Stimulated activated CD8-positive, alpha-beta memory T cell treated with anti-CD3 and anti-CD28 coated beads, Interleukin-12 subunit alpha, Interleukin-12 subunit beta, amount 100 ng/mL, for 4 hours (primary cell): ENCODE measurements at places on chromosomes 1 and 21.
A peak's percentile ranks its signal among the peaks of the same experiment; 100 is the strongest.

DNA sequence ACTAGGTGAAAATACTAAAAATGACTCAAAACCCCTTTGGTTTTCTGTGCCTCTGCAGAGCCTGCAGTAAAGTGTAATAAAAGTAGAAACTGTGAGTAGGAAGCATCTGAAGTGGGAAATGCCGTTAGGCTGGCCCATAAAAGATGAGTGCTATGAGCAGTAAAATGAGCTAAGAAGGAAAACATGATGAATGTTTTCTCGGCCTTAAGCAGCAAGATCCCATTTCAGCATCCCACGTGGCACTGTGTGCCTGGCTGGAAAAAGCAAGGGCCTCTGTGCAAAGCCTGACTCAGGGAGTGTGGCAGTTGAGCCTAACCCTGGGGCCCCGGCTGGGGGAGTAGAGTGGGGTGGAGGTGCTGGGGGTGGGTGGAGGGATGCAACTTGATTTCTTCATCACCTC lies 109.5 kb downstream of the TBX15 start:
- DNase-seq, result no peak

DNA sequence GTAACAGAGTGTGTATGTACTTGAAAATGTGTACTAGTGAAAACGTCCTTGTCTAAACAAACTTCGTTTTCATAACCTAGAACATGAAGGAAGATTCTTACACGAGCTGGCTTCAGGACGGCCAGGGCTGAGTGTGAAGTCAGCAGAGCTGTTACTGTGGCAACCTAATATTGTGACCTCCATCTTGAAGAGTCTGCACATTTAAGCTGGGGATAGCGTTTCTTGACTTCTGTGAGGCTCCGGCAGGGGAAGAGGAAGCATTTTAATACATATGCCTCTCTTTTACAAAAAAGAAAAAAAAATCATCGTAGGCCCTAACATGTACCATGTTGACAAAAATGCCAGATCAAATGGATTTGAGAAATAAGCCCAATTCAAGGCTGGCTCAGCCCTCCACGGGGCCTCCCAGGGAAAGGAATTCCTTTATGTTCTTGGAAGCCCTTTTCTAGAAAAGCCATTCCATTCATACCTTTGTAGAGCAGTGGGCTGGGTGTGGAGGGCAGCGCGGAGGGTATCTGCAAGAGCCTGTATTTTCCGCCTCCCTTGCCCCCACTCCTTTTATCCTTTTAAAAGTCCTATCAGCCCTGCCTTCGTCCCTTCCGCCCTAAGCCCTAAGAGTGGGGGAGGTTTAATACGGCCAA lies 51.1 kb downstream of the SIM2 start:
- no peak for DNase-seq

- DNase-seq, result no peak
These were observed 17.3 kb downstream of the RIMS3 start for GRCh38 chr1:40648200-40648599.

DNA sequence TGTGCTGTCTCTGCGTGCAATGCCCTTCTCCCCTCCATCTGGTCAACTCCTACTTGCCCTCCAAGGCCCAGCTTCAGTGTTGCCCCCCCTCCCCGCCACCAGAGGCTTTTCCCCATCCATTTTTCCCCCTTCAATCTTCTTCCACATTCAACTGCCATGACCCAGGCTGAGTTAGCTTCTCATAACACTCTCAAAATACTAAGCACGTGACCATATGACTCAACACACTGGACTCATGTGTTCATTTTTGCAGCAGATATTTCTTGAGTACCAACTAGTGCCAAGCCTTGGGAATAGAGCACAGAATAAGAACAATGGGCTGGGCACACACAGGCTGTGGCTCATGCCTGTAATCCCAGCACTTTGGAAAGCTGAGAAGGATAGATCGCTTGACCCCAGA lies 132.1 kb downstream of the IGSF21 start:
- DNase-seq, result no peak

DNA sequence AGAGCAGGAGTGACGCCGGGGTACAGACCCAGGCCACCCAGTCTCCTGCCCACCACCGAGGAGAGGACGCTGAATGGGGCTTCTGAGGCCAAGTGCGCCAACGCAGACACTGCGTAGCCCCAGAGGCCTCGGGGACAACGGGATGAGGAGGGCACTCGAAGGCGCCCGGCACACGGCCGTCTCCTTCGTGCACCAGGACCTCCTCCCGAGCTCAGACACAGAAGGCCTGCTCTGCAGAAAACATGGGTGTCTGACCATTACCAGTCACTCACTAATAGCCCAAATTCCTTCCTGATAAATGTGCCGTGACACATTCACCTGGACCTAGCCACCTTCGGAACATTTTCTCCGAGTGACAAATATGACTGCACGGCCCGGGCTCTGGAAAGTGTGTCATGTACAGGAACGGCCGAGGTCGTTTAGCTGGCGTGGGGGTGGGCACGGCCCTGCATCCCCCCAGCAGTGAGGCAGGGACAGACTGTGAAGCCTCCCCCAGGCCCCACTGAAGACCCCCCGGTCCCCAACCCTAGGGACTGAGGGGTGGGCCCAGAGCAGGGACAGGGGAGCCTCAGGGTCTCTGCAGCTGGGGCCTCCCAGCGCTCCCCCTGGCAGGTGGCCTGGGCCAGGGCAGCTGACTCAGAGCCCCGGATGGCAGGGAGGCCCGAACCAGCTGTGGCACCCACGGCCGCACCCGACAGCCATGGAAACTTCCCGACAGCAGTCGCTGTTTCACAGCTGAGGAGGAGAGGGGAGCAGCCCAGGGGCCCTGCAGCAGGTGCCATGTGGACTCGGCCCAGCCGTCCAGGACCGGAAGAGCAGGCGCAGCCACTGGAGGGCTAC lies 16.7 kb upstream of the COL6A2 start:
- DNase-seq, result no peak

DNA sequence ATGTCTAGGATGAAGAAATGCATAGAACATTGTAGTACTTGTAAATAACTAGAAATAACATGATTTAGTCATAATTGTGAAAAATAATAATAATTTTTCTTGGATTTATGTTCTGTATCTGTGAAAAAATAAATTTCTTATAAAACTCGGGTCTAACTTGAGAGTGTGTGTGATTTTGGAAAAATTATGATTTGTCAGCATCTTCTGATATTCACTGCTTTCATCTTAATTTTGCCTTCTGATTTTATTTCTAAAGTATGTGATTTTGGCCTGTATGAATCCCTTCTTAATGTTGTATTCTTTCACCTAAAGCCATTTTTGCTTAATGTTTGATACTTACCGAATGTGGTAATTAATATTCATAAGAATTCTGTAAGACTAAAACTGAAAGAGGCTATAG lies 14.3 kb downstream of the IFI44 start:
- DNase-seq, result no peak

DNA sequence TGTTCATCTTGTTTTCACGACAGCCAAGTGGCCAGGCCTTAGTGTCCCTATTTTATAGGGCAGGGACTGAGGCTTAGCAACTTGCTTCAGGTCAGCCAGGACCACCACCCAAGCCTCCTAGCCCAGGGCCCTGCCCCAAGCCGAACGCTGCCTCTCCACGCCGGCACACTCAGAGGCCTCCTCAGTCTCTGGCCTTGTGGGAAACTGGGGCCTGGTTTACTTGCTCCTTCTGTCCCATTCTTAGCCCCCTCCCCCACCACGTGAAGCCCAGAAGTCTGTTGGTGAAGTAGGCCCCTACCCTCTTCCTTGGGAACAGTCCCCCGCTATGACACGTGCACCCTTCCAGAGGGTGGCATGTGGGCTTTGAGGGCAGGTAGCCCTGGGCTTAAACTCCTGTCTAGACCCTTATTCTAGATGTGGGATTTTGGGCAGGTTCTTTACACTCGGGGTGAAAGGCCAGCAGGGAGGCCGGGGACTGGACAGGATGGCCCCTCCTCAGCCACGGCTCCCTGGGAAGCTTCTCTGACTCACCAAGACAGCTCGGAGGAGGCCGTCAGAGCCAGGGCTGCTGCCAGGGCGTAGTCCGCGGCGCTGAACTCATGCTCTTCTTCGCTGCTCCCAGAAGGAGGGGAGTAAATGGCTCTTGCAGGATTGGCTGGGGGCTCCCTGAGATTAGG lies 4.3 kb downstream of the MYOM3 start:
- DNase-seq, result no peak

- DNase-seq, result no peak
These were observed 63.0 kb downstream of the NR5A2 start for GRCh38 chr1:200090252-200091159.

DNA sequence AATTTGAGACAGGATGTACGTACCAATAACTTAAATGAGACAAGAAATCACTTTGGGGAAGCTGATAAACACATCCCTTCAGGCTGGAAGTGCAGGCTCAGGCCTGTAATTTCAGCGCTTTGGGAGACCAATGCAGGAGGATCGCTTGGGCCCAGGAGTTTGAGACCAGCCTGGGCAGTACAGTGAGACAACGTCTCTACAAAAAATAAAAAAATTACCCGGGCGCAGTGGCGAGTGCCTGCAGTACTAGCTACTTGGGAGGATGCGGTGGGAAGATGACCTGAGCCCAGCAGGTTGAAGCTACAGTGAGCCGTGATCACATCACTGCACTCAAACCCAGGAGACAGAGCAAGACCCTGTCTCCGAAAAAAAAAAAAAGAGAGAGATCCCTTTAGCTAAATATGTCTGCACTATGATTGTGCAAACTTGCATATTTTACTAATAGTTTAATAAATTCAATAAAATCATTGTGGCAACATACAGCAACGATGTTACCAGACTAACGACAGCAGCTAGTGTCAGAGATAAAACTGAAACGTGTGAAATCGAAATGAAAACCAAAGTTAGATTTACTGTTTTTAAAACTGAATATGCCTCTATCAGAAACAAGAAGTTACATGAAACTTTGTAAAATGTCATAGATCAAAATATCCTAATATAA lies 54.7 kb downstream of the CD2 start:
- no peak for DNase-seq

GRCh38 chr1:9349331-9349851 lies 56.7 kb downstream of the SPSB1 start:
- no peak for DNase-seq

DNA sequence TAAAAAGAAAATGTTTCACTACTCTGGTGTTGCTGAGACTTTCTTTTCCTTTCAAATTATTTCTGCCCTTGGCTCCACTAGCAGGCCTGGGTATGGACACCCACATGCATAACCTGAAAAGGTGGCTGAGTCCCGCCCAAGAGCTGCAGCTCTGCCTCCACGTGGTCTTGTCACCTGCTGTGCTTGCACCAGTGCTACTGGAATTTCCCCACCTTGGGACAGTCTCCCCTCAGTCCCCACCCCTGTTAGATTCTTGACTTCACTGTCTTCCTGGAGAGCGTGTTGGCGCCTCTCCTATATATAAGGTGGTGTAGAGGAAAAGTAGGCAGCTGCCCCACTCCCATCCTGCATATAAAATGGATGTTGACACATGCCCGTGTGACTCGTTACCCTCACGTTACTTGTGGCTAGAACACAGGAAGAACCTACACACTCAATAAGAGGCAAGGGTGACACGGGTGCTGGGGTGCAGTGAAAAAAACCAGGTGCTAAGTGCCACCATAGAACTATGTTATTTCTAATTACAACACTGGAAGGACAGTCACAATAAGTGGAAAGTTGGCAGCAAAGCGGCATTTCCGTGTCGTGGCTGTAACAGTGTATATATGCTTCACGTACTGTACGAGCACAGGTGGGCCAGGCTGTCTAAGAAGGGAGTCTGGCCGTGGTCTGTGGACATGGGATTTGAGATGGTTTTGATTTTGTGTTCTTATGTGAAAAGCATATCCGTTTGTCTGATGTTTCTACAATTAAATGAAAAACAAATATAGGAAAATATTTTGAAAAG lies 61.0 kb downstream of the POFUT2 start:
- peak; percentile 14 for DNase-seq

- no peak for DNase-seq
These were observed 74.4 kb downstream of the LHX9 start for GRCh38 chr1:197991594-197991993.

DNA sequence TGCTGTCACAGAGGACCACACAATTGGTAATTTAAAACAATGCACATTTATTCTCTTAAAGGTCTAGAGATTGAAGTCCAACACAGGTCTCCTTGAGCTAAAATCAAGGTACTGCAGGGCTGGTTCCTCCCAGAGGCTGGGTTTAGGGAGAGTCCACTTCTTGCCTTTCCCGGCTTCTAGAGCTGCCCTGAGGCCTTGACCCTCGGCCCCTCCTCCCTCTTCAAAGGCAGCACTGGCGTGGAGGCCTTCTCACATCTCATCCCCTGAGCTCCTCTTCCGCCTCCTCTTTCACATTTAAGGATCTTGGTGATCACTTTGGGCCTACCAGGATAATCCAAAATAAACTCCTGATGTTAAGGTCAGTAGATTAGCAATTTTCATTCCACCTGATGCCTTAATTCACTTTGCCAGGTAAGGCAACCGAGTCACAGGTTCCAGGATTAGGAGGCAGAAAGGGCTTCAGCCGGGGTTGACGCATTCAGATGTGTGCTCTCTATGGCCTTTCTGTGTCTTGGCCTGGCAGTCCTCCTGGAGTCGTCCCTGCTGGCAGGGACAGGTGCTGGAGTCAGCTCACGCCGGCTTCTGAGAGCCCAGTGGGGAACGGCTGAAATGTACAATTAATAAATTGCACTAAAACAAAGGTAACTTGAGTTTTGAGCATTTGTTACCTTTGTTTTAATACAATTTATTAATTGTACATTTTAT lies 61.2 kb upstream of the ABCG1 start:
- DNase-seq, result no peak

DNA sequence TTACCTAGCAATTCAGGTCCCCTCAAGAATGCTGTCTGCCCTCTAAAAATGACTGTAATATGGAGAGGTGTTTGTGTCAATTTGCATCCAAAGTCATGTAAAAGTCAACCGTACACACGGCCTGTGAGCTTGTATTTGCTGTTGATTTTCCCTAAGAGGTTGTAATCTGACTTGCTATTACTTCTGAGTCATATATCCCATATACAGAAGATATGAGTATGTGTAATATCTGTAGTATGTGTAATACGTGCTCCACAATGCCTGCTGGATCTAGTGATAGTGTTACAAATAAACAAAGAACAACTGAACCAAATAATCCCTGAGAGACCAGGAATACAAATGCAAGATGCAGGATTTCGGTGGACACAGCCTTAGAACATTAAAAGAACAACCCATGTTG lies 1.4 kb upstream of the KCNJ6 start:
- no peak for DNase-seq

DNA sequence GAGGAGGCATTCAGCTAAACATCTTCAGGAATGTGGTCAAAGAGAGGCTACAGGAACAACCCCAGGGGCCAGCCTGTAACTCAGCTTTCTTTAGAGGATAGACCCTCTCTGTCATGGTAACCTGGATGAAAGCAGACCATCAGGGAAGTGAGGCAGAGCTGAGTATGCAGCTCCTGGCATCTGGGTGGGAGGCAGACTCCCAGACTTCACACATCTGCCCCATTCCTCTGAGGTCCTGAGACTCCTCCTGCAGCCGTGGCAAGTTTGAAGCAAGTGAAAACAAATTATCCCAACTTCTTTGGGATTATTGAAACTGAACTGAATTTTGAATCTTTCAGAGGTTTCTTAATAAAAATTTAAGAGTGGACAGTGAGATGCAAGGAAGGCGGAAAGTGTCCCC lies 126.1 kb upstream of the KIAA0040 start:
- no peak for DNase-seq
